ENCODE measurements at places on chromosomes 2 and 18.

DNA sequence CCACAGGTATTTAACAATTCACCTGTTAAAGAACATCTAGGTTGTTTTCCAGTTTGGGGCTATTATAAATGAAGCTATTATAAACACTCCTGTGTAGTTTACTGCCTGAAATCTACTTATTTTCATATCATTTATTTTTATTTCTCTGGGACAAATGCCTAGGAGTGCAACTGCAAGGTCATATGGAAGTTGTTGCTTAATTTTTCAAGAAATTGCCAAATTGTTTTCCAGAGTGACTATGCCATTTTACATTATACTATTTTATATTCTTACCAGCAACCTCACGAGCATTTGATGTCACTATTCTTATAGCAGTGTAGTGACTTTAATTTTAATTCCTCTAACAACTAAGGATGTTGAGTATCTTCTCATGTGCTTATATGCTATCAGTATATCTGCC, 298.4 kb downstream of the EXOC6B start:
- DNase-seq, result no peak

DNA sequence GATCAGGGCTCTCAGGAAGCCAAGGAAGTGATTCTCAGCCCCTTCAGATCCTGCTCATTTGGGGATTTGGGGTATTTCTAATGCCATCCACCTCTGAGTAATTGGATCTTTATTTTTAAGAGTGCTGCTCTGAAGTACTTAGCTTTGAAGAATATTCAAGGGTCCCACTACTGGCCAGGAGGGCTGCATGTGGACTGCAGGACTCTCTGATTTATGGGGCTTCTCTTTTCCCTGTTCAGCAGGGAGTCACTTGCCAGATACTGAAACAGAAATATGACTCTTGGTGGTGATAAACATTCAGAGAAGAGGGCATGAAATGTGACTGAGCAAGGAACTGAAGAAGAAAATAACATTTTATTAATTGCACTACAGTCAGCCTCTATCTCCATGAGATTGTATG, 138.5 kb downstream of the MTX2 start:
- DNase-seq, result no peak

- no peak for DNase-seq
Measured at GRCh38 chr2:157782057-157782845, 93.9 kb downstream of the ACVR1 start.

- DNase-seq, result no peak
Measured at GRCh38 chr2:48471048-48471474, 58.9 kb upstream of the STON1 start.

- DNase-seq, result no peak
Measured at GRCh38 chr18:44423814-44424644, 256.7 kb upstream of the SETBP1 start.

DNA sequence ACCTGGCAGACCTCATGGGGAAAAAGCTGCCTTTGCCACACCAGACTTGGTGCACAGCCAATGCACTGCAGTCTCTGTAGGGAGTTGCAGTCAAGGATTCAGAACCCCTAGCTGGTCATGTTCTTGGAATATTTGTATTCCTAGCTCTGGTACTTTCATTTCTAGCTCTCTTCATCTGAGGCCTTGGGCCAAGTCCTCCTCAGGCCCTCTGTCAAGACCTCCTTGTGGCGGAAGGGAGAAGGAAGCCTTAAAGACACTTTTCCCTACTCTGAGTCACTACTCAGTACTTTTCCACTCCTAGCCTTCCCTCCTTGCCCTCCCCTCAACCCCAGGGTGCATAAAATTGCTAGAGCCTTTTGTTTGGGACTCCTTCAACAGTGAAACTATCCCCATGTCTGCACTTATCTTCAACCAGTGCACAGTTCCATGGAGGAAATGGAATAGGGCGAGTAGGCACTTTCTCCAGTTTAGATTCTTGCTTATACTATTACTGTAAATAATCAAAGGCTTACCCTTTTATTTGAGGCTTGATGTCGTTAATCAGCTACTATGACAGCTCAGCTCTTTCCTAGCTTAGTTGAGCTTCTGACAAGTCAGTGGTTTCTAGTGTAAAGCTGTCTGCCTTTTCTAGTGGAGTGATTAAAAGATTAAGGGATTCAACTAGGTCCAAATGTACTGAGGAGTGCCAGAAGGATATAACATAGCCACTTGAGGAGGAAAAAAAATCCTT, 15.8 kb downstream of the M1AP start:
- DNase-seq, result no peak

- no peak for DNase-seq
Measured at GRCh38 chr18:2254977-2255376, 316.3 kb downstream of the METTL4 start.

DNA sequence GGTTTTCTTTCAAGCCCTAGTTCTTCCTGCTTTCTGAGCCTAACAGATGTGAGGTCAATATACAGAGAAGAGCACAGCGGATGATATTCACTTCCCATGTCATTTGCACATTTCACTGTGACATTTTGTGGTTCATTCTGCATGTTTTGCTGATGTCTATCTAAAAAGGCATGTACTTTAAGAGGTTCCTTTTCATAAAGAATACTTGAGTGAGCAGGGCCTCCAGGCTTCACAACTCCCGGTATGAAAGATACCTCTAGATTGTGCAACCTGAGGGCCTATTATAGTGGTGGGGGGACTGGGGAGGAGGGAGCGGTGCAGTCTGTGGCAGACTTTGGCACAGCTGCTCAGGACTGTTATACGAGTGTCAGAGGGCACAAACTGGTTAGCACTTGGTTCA, 54.6 kb downstream of the CPO start:
- peak; percentile 76 for DNase-seq

- DNase-seq, result no peak
Measured at GRCh38 chr2:158011055-158011771, 90.5 kb upstream of the UPP2 start.

GRCh38 chr18:27685807-27686412, 491.0 kb downstream of the CDH2 start:
- DNase-seq, result peak; percentile 31

GRCh38 chr18:36186461-36187192, 670 bp upstream of the MOCOS start:
- no peak for DNase-seq

DNA sequence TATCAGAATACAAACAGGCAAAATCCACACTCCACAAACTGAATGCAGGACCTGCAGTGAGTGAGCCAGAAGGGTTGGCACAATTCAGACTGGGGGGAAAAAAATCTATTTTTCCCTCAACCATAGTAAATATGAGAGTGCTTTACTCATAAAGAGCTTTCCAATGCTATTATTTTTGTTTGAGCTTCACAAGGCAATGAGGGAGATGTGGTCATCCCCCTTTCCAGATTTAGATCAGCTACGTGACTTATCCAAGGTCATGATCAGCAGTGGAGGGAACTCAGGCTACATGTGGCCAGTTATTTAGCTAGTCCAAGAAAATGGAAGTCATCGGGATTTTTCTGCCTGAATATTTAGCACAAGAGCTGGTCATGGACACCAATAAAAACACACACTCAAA, 120.4 kb upstream of the KLF7 start:
- no peak for DNase-seq

DNA sequence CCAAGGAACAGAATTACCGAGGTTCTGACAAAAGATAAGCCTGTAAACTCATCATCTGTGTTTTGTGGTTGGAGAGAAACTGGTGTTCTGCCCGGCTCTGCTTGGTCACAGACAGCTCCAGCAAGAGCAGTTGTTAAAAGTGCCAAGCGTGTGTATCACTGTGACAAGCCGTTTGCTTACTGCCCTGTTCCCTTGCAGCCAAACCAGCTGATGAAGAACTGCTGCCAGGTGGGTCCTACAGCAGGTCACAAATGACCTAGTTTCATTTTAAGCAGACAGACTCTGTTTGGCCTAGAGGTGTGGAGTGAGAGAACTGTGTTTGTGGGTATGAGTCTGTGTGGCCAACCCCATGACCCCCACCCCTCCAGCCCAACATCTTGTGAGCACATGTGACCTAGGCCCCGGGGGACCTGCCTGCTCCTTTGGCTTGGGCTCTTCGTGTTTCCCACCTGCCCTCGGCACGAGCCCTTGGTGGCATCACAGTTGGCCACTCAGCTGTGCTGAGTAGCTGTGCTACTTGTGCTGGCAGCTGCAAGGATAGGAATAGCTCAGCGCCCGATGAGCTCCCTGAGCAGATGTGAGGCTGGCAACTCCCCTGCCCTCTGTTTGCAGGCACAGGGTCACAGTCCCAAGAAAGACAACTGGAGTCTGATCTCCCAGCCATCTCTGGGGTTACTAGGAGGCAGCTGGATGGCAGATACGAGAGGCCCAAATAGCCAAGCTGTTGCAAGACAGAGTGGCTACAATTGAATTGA, 9.7 kb downstream of the OXER1 start:
- no peak for DNase-seq

Measured in Jurkat, Clone E6-1 (cell line).